ENCODE measurements at places on chromosomes 2 and 18. TPM values are rescaled to one million over a fixed set of nuclear protein-coding genes. Genes with fewer than 3 reads are reported as not detected.

Gene MBP
- total RNA-seq, result 75.4 TPM

Gene FRZB
- not detected for total RNA-seq

- no peaks in the 10 kb centered on the region for H3K4me1 ChIP-seq
- no peaks in the 10 kb centered on the region for H3K36me3 ChIP-seq
- H3K4me3 ChIP-seq, result no peak overlapping the region
- H3K27me3 ChIP-seq, result no peaks in the 10 kb centered on the region
- no peak overlapping the region for H3K27ac ChIP-seq
These were observed 33.8 kb upstream of the SP5 start for GRCh38 chr2:170681311-170681710.

- H3K27me3 ChIP-seq, result peaks cover 27% of the 10 kb centered on the region
- no peak overlapping the region for H3K27ac ChIP-seq
- DNase-seq, result no peak
- no peaks in the 10 kb centered on the region for H3K4me1 ChIP-seq
These were observed 19.4 kb upstream of the ZBTB7C start for GRCh38 chr18:48428475-48429177.

Gene VSNL1
- not detected for total RNA-seq

- DNase-seq, result no peak
- H3K36me3 ChIP-seq, result no peaks in the 10 kb centered on the region
- H3K27me3 ChIP-seq, result no peaks in the 10 kb centered on the region
- no peak overlapping the region for H3K27ac ChIP-seq
These were observed 63.8 kb upstream of the ZC3H15 start for GRCh38 chr2:186422226-186422625.

DNA sequence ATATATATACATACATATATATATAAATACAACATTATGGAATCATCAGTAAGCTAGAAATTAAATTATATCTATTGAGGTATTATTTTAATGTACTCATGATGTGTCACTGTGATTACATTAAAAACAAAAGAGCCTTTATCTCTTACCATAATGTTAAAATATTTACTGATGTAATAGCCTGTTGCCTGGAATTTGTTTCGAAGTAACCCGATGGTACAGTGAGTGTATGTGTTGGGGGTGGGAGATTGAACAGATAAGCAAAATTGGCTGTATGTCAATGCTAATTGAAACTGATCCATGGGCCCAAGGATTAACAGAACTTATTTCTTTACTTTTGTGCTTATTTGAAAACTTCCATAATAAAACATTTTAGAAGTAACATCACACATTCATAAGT lies 1473.2 kb downstream of the LRP1B start:
- DNase-seq, result no peak
- H3K27me3 ChIP-seq, result no peaks in the 10 kb centered on the region
- no peak overlapping the region for H3K4me3 ChIP-seq
- no peaks in the 10 kb centered on the region for H3K4me1 ChIP-seq
- H3K36me3 ChIP-seq, result no peaks in the 10 kb centered on the region

GRCh38 chr18:26981360-26982082 lies 116.0 kb upstream of the AQP4 start:
- no peak overlapping the region for H3K4me3 ChIP-seq
- no peak overlapping the region for H3K27ac ChIP-seq
- no peaks in the 10 kb centered on the region for H3K36me3 ChIP-seq
- no peak for DNase-seq

Gene AP1S3
- total RNA-seq, result 0.50 TPM

Gene RIF1
- total RNA-seq, result 69.8 TPM

- H3K36me3 ChIP-seq, result no peaks in the 10 kb centered on the region
- H3K27ac ChIP-seq, result no peak overlapping the region
- no peaks in the 10 kb centered on the region for H3K27me3 ChIP-seq
- H3K4me1 ChIP-seq, result no peaks in the 10 kb centered on the region
These were observed 289.2 kb downstream of the PHLPP1 start for GRCh38 chr18:63004466-63005089.

All from CD4-positive, alpha-beta T cell (primary cell).